ENCODE measurements at places on chromosomes 12 and 14.

DNA sequence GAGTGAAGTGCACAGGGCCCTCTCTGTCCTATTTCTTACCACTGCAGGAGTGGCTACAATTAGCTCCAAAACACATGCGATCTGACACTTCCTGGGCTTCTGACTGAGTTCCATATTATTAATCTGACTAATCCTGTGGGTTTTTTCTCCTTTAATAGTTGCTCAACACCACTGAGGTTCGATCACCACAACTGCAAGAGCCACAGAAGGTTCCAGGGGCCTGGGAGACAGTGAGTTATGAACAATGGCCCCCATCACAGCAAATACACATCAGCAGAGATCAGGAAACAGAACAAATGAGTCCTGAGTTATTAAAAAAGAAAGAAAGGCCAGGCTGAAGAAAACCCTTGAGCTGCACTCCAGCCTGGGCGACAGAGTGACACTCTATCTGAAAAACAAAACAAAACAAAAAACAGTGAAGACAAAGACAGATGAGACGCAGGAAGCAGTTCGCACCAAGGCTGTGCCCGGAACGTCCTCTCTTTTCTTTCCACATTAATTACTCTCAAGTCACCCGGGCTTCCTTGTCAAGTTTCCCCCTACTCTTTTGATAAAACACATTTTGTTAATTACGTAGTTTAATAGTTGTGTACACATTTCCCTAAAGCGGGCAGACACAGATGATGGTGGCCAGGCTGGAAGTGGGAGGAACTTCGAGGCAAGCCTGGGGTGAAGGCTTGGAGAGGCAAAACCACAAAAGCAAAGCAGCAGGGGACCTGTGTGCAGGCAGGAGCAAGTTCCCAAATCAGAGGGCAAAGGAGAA lies 42.7 kb downstream of the CDC42BPB start:
- no peak for DNase-seq

DNA sequence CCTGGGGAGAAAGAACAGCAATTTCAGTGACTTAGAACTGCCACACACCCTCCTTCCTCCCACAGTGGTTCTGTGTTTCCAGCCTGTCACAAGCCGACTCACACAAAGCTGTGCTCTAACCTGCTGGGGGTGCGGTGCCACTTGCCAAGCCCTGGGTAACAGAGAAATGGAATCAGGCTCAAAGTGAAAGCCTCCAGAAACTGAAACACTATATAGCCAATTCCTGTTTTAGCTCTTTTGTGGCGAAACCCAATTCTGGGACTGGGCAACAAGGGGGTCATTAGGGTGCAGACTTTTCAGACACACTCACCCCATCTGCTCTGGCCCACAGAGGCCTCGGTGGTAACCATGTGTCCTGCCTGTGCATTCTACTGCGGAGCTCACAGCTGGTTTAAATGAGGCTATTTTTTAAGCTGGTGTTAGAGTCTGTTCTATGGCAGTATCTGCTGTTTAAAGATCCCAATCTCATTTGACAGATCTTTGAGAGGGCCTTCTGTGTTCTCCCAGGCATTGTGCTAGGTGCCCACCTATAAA lies 15.2 kb upstream of the ACTR6 start:
- DNase-seq, result no peak

DNA sequence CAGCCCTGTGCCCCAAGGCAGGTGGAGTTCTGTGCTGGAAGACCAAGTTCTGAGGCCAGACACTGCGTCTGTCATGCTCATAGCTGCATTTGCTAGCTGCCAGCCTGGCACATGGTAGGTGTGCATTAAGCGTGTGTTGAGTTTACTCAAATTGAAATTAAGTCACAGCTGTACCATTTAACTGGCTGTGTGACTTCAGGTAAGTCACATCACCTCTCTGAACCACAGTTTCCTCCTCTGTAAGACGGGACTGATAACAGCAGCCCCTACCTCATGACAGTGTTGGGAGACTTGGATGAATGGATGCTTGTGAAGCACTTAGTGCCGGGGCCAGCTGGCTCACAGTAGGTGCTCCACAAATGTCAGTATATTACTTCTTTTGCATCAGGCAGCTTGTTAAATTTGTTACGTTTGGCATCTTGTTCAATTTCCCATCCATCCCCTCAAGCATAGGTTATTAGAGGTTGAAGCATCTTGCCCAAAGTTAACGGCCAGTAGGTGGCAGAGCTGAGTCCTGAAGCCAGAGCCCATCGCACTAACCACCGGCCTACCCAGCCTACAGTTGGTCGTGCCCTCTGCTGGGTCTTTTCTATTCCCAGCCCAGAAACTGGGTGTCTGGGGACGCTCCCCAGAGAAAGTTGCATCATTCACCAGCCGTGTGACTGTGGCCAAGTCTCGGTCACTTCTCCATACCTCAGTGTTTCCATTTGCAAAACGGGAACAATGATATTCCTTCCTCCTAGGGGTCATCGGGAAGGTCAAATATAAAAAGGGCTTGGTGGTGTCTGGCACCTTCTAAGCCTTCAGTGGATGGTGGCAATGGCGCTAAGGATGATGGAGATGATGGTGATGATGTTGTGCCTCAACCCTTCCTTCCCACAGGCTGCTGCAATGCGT lies 4.5 kb downstream of the DAO start:
- DNase-seq, result peak; percentile 57

GRCh38 chr14:101192661-101193000 lies 289.1 kb upstream of the RTL1 start:
- no peak for DNase-seq

DNA sequence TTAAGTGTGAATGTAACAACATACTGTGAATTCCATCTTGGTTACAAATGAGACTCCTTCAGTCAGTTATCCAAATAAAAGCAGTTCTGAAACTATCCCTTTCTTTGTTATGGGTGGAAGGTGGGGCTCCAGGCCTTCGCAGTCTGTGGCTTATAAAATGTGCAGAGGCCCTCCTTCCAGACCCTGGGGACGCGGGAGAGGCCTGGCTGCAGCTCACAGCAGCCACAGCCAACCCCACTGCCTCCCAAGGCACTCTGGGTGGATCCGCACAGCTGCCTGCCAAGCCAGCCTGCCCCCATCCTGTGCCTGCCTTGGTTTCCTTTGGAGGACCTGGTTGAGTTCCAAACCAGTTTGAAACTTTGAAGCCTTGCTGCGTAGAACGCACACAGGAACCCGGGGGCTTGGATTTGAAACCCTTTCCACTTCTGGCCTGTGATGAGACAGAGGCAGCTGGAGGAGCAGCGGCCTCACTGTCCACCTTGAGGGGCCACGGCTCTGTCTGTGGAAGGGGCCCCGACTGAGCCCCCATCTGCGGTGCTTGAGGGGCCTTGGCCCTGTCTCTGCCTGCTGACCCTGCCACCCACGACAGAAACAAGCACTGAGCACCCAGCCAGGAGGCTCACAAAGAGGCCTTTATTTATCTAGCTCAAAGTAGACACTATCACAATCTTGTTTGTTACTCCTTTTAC lies 30.4 kb downstream of the CCNK start:
- no peak for DNase-seq

DNA sequence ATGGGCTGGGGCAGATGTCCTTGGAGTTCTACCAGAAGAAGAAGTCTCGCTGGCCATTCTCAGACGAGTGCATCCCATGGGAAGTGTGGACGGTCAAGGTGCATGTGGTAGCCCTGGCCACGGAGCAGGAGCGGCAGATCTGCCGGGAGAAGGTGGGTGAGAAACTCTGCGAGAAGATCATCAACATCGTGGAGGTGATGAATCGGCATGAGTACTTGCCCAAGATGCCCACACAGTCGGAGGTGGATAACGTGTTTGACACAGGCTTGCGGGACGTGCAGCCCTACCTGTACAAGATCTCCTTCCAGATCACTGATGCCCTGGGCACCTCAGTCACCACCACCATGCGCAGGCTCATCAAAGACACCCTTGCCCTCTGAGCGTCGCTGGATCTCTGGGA lies 2.7 kb upstream of the SMIM41 start:
- no peak for DNase-seq

DNA sequence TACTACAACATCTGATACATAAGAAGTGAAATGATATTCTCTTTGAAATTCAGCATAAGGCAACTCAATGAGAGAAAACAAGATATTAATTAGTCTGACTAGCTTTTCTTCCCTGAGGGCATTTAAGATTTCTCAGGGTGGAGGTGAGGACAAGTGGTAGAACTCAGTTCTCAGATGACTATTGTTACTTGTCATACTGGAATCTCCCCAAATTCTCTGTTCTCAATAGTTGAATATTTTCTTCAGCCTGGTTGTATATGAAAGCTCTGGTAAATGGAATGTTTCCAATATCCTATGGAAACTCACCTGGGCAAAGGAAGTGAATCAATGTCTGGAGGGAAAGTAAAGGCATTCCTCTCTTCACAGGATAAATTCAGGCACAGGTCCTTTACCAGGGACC lies 18.2 kb upstream of the ITGA5 start:
- no peak for DNase-seq

DNA sequence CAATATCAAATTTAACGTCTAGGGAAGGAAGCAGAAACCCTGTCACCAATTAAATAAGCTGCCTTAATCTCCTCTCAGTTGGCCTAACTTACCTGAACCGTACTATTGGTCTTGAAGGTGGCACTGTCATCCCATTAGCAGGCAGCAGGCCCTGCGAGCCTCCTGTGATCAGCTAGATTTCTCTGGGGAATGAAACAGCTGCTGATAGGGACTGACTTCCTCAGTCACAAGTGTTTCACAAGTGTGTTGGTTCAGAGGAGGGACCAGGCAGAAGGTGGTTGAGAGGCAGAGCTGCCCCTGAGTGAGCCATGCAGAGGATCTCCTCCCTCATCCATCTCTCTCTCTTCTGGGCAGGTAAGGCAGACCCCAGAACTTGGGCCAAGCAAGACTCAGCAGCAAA lies 166.8 kb downstream of the DAD1 start:
- no peak for DNase-seq

DNA sequence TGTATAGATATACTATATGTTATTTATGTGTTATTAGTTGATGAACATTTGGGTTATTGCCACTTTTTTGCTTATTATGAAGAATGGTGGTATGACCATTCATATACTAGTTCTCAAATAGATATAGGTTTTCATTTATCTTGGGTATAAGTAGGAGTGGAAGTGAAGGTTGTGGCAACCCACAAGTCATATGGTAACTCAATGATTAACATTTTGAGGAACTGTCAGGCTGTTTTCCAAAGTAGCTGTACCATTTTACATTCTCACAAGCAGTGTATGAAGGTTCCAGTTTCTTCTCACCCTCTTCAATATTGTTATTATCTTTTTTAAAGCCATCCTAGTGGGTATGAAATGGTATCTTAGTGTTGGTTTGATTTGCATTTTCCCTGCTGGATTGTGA lies 19.0 kb upstream of the MSRB3 start:
- DNase-seq, result no peak

DNA sequence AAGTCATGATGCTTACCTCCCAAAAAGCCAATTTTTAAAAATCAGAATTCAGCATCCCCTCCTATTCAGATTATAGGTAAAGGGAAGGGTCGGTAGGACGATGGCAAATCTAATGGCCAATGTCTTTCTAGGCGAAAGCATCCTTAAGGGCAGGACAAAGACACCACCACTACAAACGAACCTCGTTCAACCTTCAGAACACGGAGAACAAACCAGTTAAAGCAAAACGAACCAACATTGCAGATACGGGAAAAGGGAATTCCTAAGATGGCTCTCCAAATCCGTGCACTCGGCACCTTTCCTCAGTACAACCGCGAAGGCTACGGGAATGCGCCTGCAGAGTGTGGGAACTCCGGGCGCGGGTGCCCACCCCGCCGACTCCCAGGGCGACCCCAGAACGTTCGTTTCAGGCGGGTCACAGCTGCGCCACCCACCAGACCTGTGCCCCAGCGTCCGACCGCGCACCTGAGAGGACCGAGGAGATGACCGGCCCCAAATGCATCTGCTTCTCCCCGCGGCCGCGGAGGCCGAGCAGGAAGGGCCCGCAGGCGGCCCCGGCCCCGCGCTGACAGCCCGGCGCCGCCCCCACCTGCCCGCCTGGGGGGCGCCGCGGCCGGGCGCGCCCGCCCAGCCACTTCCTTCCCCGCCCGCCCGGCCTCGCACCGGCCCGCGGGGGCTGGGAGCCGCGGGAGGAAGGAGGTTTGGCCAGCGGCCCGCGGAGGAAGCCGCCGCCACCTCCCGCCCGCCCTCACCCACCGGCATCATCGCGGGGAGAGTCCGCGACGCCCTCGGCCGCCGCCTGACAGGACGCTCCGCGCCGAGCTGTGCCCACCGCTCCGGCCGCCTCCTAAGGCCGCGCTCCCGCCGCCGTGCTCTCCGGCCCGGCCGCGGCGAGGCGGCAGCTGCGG lies 578 bp downstream of the PPP1R13B start:
- no peak for DNase-seq

GRCh38 chr14:102965971-102966655 lies 43.6 kb downstream of the AMN start:
- DNase-seq, result no peak

DNA sequence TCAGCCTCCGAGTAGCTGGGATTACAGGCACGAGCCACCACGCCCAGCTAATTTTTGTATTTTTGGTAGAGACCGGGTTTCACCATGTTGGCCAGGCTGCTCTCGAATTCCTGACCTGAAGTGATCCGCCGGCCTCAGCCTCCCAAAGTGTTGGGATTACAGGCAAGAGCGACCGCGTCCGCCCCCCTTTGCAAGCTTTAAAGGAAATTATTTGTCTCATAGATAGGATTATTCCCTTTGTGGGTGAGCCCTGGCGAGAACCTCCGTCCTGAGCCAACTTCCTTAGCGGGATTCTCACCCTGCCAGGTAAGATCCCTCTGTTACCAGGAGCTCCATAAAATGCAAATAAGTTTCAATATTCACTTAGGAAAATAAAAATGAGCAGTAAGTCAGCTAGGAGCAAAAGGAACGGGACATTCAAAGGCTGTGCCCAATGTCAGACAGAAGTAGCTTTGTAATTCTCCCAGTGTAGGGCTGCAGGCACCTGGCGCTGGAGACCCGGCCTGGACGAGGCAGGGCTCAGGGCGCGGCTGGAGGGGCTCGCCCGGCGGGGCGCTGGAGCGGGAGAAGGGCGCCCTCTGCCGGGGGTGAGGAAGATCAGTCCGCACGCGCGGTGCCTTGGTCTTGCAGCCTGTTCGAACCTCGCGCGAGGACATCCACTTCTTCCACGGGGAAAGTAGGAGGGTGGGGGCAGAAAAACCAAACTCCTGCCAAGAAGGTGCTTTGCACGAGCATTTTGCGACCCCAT lies 47.2 kb upstream of the PLXNC1 start:
- peak; percentile 70 for DNase-seq

DNA sequence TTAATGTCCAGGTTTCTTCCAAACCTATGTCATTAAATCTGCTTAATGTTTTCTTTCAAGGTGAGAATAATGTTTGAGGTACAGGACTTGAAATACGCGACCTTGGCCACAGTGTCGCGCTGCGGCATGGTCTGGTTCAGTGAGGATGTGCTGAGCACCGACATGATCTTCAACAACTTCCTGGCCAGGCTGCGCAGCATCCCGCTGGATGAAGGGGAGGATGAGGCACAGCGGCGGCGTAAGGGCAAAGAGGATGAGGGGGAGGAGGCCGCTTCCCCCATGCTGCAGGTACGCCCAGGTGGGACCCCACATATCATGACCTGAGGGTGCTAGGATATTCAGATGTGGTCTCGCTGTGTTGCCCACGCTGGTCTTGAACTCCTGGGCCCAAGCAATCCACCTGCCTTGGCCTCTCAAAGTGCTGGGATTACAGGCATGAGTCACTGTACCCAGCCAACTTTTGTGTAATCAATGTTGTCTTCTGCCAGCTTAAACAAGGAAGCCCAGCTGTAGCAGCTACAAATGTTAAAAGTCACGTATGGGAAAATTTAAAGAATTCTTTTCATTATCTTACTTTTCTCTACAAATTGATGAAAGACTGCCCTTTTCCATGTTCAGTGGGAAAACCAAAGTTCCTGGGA lies 50.8 kb downstream of the DYNC1H1 start:
- DNase-seq, result no peak

GRCh38 chr12:49296034-49296835 lies 1.3 kb downstream of the PRPH start:
- peak; percentile 29 for DNase-seq

Data from activated T-cell treated with anti-CD3 and anti-CD28 coated beads for 24 hours (primary cell).